Inflammatory macrophage treated with lipopolysaccharide for 1 hour (primary cell): ENCODE measurements at places on chromosomes 4 and X.

DNA sequence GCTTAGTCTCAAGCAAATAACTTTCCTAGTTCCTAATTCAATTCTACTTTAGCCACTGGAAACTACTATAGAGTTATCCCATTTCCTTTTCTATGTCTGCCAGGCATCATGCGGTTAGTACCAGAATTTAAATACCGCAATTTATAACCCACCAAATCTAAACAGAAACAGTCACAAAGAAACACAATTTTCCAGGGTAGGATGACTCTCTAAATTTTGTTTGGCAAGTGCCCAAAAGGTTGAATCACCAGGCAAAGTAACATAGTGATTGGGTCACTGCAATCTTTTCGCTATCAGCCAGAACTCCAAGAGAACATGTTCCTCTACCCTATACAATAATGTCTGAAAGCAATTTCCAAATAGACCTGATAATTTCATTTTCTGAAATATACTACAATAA lies 240.2 kb upstream of the GRIA3 start:
- DNase-seq, result no peak

GRCh38 chr4:31737419-31737818 lies 1017.2 kb downstream of the PCDH7 start:
- peak; percentile 81 for DNase-seq

- no peak for DNase-seq
Measured at GRCh38 chr4:182967403-182967802, 50.2 kb upstream of the DCTD start.

DNA sequence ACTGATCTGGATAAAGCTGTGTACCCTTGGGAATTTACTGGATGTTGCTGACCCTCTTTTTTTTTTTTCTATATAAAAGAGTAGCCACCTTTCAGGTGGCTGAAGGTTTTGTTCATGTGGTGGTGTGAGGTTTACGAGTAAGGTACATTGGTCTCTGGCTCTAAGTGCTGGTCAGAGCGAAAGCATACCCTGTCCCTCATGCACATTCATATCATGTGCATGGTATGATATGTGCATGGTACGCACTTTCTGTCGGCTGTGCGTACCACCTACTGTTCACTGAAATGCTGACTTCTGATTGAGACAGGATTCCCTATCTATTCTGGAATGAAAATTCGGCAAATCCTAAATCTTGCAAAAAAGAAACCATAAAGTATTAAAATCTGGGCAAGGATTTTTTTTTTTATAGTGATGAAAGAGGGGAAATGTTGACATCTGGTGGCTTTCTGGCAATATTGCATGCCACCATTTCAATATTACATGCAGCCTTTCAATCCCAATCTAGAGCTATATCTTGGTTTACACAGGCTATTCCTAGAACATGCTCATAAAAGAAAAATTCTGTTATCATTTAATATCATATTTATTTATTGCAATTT lies 32.8 kb downstream of the FAM149A start:
- DNase-seq, result peak; percentile 1

GRCh38 chrX:73668779-73669178 lies 105.8 kb downstream of the CHIC1 start:
- no peak for DNase-seq

- no peak for DNase-seq
Measured at GRCh38 chrX:115017455-115017854, at the start of gene IL13RA2. TSS of gene IL13RA2 (minus strand) at chrX:115017616. CDS start at chrX:115017269, 347 bp downstream.

- DNase-seq, result peak; percentile 86
Measured at GRCh38 chr4:123396307-123397143, at the start of gene SPRY1. TSS of gene SPRY1 (plus strand) at chr4:123396795. CDS start at chr4:123401592, 4,797 bp downstream.

DNA sequence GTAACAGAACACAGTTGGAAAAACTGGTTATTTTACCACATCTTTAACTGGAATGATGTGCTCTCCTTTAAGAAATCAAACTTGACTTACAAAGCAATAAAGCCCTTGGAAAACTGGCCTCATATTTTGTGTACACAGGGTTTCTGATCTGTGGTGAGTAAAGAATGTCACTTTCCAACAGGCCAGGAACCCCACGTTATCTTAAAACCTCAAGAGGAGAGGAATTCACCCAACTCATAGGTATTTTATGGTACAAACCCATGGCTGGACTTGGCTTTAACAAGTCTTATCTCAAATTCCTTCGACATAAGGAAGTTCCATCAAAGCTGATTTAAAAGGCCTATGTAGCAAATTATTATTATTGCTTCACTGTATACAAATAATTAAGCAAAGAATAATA lies 1735.1 kb downstream of the PCDH7 start:
- no peak for DNase-seq

- no peak for DNase-seq
Measured at GRCh38 chrX:94058728-94059382, 384.8 kb downstream of the FAM133A start.

DNA sequence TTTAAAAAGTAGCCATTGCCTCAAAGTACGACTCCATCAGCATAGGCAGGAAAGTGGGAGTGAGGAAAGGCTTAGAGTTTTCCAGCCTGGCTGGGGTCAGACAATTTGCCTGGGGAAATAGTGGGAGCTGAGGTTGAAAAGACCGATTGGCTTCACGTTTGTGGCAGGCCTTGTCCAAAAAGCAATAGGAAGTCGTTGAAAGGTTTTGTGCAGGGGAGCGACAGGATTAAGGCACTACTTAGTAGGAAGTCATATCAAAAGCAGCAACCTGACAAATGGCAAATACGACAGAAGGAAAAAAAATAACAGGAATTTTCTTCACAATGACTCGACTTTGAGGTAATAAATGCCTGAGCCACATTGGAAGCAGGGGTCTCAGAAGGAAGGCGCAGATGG lies 691 bp upstream of the EREG start:
- no peak for DNase-seq
